Spleen (tissue), 13 donors: ENCODE measurements at places on chromosomes 1 and 21. TPM values are rescaled to one million over a fixed set of nuclear protein-coding genes. Genes with fewer than 3 reads are reported as not detected.
A peak's percentile ranks its signal among the peaks of the same experiment; 100 is the strongest.

DNA sequence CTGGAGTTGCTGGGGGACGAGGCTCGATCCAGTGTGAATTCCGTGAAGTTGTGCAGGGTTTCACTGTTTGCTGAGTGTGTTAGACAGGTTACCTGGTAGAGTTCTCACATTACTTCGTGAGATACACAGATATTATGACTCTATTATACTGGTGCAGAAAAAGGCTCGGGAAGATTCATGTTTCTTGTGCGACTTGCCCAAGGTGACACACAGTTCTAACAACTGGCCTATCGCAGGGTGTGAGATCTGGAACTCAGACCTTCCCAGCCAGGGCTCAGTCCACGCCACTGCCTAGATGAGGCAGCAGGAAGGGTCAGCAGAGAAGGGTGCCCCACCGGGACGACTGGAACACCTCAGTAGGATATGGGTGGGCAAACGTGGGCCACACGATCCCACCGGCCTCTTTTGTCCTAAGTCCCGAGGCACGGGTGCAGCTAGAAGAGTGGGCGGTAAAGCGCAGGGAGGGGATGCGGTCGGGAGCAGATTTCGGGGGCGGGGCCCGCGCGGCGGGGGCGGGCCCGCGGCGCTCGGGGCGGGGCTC is 296 bp upstream of the RNPEP start:
- H3K27me3 ChIP-seq: no peaks in the 10 kb centered on the region
- peak; percentile 94 for DNase-seq
- H3K4me3 ChIP-seq: peak overlapping the region; percentile 97
- H3K36me3 ChIP-seq: no peaks in the 10 kb centered on the region
- peaks cover 25% of the 10 kb centered on the region for H3K4me1 ChIP-seq

- H3K27me3 ChIP-seq: no peaks in the 10 kb centered on the region
- peak overlapping the region; percentile 19 for H3K4me3 ChIP-seq
- no peaks in the 10 kb centered on the region for H3K36me3 ChIP-seq
These were observed 29.9 kb upstream of the SAMD13 start for GRCh38 chr1:84271441-84272151.

- no peaks in the 10 kb centered on the region for H3K36me3 ChIP-seq
- no peak for DNase-seq
- no peak overlapping the region for H3K27ac ChIP-seq
- H3K4me3 ChIP-seq: no peak overlapping the region
- no peaks in the 10 kb centered on the region for H3K4me1 ChIP-seq
These were observed 267.7 kb downstream of the PTBP2 start for GRCh38 chr1:96989302-96989701.

DNA sequence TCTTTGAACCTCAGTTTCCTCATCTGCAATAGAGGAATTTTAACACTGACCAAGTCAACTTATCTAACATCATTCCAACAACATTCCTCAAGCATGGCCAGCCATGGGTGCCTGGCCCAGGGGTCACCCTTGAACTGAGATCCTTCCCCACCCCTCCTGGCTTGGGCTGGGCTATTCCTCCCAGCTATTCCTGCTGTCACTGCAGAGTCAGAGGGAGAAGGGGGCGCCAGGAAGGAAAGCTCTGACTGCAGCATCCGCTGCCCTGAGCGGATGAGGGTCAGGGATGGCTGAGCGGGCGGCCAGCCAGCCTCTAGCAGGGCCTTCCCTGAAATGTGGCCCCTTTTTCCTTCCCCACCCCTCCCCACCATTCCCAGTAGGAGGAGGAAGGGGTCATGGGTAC is 3.1 kb downstream of the TINAGL1 start:
- peaks cover 31% of the 10 kb centered on the region for H3K27me3 ChIP-seq
- H3K27ac ChIP-seq: no peak overlapping the region
- H3K4me3 ChIP-seq: peak overlapping the region; percentile 34
- no peak for DNase-seq

Gene COL16A1
- 4.7 TPM for total RNA-seq

GRCh38 chr1:51499694-51500093 is 19.4 kb downstream of the EPS15 start:
- H3K4me3 ChIP-seq: no peak overlapping the region
- no peaks in the 10 kb centered on the region for H3K27me3 ChIP-seq
- DNase-seq: no peak
- H3K4me1 ChIP-seq: peaks cover 73% of the 10 kb centered on the region

Gene FMO5
- total RNA-seq: 3.0 TPM

DNA sequence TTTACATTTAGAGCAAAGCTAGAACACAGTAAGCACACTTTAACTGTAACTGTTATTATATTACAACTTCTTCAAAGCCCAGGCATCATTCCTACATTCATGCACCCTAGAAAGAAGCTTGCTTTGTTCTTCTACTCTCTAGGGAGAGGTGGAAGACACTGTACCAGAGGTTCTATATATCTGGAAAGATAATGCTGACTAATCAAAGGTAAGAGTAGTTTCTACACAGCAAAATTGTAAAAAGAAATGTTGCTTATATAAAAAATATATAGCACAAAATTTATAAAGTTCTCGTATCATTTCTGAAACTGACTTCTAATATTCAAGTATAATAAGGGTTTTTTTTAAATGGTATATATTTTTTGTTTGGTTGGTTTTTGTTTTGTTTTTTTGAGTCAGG is 44.0 kb downstream of the EYA3 start:
- H3K27me3 ChIP-seq: no peaks in the 10 kb centered on the region
- peaks cover 4% of the 10 kb centered on the region for H3K4me1 ChIP-seq
- H3K27ac ChIP-seq: peak overlapping the region; percentile 60
- H3K36me3 ChIP-seq: no peaks in the 10 kb centered on the region

DNA sequence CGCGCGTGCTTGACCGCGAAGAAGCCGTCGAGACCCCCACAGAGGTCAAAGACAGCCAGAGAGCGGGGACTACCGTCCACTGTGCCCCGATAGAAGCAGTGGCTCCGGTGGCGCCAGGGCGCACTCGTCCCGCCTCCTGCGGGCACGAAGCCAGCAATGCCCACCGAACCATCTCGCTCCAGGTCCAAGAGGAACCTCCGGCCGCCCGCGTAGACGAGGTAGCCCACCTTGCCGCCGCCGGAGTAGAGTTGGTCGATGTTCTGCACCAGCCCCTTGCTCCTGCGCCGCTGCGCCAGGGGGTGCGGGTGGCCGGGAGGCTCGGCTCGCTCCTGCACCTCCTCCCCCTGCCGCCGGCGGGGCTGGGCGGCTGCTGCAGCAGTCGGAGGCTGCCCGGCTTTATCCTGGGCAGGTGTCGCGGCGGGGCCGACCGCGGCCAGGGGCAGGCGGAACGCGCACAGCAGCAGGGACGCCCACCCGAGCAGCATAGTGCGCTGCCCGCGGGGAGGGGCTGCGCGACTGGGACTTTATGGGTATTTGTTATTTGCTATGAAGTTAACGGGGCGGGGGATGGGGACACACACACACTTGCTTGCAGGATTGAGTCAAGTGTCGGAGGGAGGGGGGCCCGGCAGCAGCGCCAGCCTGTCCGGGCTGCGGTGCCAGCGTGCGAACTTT is 844 bp downstream of the ADAMTS5 start:
- DNase-seq: peak; percentile 66
- peak overlapping the region; percentile 83 for H3K27ac ChIP-seq
- no peaks in the 10 kb centered on the region for H3K27me3 ChIP-seq
- peaks cover 6% of the 10 kb centered on the region for H3K4me1 ChIP-seq

DNA sequence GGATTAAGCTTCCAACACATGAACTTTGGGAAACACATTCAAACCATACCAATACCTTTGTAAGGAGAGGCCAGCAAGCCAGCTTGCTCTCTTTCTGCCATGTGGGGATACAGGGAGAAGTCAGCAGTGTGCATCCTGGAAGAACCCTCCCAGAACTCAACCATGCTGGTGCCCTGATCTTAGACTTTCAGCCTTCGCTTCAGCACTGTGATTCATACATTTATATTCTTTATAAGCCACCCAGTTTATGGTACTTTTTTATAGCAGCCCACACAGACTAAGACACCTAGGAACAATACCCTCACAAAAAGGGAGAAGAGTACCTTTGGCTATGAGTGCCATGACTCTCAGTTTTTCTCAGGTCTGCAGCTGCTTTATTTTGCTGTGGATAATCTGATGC is 35.9 kb downstream of the C1orf87 start:
- no peak overlapping the region for H3K4me3 ChIP-seq
- H3K4me1 ChIP-seq: no peaks in the 10 kb centered on the region
- no peaks in the 10 kb centered on the region for H3K27me3 ChIP-seq
- H3K27ac ChIP-seq: no peak overlapping the region

Gene LCE1E
- total RNA-seq: not detected

DNA sequence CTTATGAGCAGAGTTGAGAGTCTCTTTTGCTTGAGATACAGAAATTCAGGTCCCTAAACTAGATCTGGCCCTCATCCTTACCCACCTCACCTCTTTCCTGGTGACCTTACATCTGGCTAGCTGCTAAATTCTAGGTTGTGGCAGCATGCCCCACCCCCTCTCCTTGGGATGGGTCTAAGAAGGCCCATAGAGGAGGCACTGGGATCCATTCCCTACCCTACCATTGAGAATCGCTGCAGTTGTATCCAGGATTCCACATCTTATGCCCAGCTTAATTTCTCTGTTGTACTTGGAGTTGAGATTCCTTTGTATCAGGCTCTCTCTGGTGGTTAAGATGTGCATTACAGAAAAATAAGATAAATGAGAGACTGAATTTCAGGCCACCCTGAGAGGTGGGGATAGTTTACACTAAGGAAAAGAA is 9.5 kb upstream of the TMEM39B start:
- no peak overlapping the region for H3K4me3 ChIP-seq
- H3K36me3 ChIP-seq: peaks cover 46% of the 10 kb centered on the region
- H3K27me3 ChIP-seq: no peaks in the 10 kb centered on the region
- H3K4me1 ChIP-seq: peaks cover 19% of the 10 kb centered on the region
- peak overlapping the region; percentile 15 for H3K27ac ChIP-seq

GRCh38 chr1:8698937-8699447 is 118.4 kb downstream of the RERE start:
- H3K4me1 ChIP-seq: peaks cover 75% of the 10 kb centered on the region
- no peak overlapping the region for H3K4me3 ChIP-seq
- H3K27me3 ChIP-seq: no peaks in the 10 kb centered on the region
- H3K36me3 ChIP-seq: no peaks in the 10 kb centered on the region

Gene LGR6
- 24.5 TPM for total RNA-seq

DNA sequence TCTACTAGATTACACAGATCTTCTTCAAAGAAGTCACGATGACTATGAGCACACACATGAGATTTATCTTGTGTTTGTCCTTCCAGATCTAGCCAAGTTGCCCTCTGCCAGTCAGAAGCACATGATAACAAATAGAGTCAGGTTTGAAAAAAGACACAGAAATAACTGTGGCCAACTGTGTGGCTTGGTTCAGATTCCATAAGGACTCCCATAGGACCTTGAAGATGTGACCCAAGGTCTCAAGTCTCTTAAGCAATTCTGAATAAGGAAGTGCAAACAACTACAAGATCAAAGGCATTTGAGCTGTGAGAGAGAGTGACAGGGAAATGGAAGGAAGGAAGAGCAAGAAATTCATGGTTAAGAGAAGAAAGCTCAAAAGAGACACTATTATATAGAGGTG is 194.0 kb downstream of the PLPP3 start:
- no peak for DNase-seq
- H3K27me3 ChIP-seq: no peaks in the 10 kb centered on the region
- H3K36me3 ChIP-seq: no peaks in the 10 kb centered on the region
- H3K4me3 ChIP-seq: no peak overlapping the region

- H3K27ac ChIP-seq: peak overlapping the region; percentile 81
- H3K4me3 ChIP-seq: no peak overlapping the region
- H3K27me3 ChIP-seq: no peaks in the 10 kb centered on the region
- peaks cover 7% of the 10 kb centered on the region for H3K36me3 ChIP-seq
- peaks cover 59% of the 10 kb centered on the region for H3K4me1 ChIP-seq
These were observed 144.2 kb downstream of the DHRS3 start for GRCh38 chr1:12473596-12474362.

- no peak overlapping the region for H3K27ac ChIP-seq
- peaks cover 15% of the 10 kb centered on the region for H3K27me3 ChIP-seq
- H3K36me3 ChIP-seq: no peaks in the 10 kb centered on the region
- DNase-seq: peak; percentile 91
- peak overlapping the region; percentile 51 for H3K4me3 ChIP-seq
- H3K4me1 ChIP-seq: peaks cover 30% of the 10 kb centered on the region
These were observed 543 bp upstream of the KCNJ10 start for GRCh38 chr1:160070243-160071163.

Gene CORT
- not detected for total RNA-seq

DNA sequence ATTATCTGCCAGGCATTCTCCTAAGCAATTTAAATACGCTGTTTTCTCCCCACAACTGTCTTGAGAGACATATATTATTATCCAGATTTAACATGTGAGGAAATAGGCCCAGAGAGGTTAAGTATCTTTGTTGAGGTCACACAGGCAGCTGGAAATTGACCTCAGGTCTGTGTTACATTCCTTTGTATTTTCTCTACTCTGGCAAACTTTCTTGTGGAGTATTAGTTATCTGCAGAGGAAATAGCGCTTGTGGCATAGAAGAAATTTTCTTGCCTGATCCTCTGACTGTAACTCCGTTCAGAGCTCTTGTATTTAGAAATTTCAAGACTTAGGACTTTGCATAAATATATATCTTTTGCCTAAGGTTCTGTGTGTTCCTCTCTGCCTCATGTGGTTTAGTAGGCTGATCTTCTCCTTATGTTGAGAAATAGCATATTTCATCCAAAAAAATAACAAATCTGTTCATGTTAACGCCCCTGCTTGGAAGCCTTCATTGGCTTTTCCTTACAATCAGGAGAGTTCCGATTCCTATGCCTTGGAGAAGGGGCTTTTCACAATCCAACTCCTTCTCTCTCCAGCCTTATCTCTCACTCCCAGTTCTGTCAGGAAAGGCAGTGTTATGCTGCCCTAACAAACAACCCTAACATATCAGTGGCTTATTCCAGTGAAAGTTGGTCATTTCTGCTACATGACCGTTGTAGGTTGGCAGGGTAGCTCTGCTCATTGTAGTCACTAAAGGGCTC is 2.5 kb upstream of the JUN start:
- peaks cover 33% of the 10 kb centered on the region for H3K4me1 ChIP-seq
- DNase-seq: no peak
- no peaks in the 10 kb centered on the region for H3K36me3 ChIP-seq
- no peak overlapping the region for H3K4me3 ChIP-seq

- no peak overlapping the region for H3K27ac ChIP-seq
- H3K4me1 ChIP-seq: no peaks in the 10 kb centered on the region
These were observed 24.3 kb upstream of the TMEM39B start for GRCh38 chr1:32048440-32048839.

DNA sequence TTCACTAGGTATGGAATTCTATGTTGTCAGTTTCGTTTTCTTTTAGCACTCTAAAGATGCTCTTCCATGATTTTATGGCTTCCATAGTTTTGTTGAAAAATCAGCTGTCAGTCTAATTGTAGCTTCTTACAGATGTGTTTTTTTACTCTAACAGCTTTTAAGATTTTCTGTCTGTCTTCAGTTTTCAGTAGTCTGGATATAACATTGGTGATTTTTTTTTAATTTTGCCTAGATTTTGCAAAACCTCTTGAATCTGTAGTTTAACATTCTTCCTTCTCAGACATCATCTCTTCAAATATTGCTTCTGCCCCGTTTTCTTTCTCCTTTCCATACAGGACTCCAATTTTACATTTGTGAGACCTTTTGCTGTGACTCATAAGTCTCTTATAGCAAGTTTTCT is 17.9 kb upstream of the DYRK1A start:
- no peaks in the 10 kb centered on the region for H3K36me3 ChIP-seq
- no peaks in the 10 kb centered on the region for H3K27me3 ChIP-seq
- H3K27ac ChIP-seq: no peak overlapping the region
- no peaks in the 10 kb centered on the region for H3K4me1 ChIP-seq
- no peak overlapping the region for H3K4me3 ChIP-seq

- no peaks in the 10 kb centered on the region for H3K4me1 ChIP-seq
- H3K27me3 ChIP-seq: peaks cover 5% of the 10 kb centered on the region
- H3K4me3 ChIP-seq: no peak overlapping the region
- no peak overlapping the region for H3K27ac ChIP-seq
- DNase-seq: no peak
These were observed 149.2 kb upstream of the FOXD3 start for GRCh38 chr1:63173161-63173560.

- no peaks in the 10 kb centered on the region for H3K27me3 ChIP-seq
- H3K4me3 ChIP-seq: no peak overlapping the region
These were observed 50.2 kb downstream of the PRDX6 start for GRCh38 chr1:173527151-173527826.
